ENCODE measurements at places on chromosomes 6 and 20.

- DNase-seq: no peak
Measured at GRCh38 chr6:123962508-123962907, 158.8 kb downstream of the NKAIN2 start.

DNA sequence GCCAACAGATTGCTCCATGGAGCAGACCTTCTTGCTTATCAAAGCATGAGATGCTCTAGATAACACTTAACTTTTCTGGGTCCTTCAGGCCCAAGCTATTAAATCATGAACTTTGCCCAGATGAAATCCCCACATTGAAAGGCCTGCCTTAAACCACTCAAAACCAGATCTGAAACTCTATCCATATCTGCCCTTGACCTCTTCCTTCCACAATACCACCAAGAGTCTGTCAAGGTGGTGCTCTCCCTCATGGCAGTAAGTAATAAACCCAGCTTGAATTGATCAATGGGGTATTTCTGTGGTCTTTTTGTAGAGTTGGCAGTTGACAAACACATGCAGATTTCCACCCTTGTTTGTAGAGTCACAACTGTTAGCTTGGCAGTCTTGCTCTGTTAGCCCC, 135.5 kb downstream of the ISM1 start:
- DNase-seq: no peak

- DNase-seq: no peak
Measured at GRCh38 chr6:111939902-111940301, 66.7 kb upstream of the FYN start.

DNA sequence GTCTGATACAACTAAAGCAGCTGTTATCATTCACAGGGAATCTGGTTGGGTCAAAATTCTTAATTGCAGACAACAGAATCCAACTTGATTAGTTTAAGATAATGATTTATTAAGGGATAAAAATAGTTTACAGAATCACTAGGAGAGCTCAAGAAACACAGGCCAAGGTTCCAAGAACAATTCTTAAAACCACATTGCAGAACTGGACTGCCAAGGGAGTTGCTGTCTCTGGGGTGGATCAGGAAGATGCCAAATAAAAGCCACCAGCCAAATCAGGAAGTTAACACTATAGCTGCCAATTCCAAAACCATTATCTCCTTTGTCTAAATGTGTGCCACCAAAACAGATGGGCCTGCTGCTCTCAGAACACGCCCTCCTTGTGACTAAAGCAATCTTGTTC, 53.7 kb downstream of the NUDT3 start:
- DNase-seq: peak; percentile 45

DNA sequence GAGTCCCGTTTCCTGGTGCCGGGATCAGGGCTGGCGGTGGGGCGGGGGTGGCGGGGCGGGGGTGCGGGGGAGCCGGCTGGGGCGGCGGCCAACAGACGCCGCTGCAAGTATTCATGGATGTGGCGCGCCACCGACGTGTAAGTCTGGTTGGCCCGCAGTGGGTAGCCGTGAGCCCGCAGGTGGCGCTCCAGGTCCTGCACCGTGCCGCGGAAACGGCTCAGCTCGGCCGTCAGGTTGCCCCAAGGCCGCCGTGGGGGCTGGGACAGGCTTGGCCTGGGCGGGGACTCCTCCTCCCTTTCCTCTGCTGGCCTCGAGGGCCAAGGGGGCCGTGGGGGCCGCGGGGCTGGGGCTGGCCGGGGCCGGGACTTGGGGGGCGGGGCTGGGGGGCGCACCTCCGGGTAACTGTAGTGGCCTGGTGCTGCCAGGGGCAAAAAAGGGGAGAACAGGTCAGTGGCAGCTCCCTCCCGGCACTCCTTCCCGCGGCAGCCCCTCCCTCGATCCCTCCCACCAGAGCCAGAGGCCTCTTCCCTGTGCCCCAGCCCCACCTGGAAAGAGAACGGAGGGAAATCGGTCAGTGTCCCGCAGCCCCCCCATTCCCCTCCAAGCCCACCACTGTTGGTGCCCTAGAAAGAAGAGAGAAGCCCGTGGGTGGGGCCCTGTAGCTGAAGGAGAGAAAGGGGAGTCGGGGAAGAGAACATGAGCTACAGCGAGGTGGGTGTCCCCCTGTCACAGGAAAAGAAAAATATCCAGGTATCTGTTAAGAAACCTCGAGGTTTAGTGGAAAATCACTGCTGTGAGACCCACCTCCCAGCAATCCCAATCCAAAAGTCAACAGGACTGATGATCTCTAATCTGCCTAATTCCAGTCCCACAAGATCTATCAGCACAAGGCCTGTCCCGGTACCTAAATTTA, 21.3 kb downstream of the TNXB start:
- peak; percentile 68 for DNase-seq

- DNase-seq: peak; percentile 6
Measured at GRCh38 chr20:57223648-57224489, 42.6 kb downstream of the BMP7 start.

GRCh38 chr6:91304521-91304920, 717.6 kb upstream of the MAP3K7 start:
- DNase-seq: no peak

DNA sequence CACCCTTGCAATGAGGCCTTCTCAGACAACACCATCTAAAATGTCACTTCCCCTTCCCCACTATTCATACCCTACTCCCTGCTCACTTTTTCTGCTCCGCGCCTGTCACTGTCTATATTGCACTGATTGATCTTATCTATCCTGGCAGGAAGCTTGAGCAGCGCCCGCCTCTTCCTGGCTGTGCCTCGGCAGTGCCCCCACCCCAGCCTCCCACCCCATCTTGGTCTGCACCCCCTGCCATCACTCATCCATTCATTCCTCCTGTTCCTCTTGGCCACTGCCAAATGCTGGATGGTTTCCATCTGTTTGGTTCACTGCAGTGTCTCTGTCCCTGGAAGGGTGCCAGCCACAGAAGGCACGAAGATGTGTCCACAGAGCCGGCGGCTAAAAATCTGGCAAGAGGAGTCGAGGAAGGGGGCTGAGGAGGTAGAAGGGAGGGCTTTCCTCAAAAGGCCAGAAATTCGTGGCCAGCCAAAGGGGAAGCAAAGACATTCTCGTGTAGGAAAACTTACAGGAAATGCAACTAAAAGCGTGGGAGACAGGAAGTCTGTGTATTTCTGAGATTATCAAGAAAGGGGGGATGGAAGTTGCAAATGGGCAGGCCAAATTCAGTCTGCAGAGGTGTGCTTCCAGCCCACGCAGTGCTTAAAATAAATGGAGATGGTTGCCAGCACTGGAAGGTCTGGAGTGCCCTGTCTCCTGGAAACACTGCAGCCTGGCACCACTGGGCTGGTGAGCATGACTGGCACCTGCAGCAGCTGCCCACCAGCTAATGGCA, 27.6 kb downstream of the SYNJ2 start:
- peak; percentile 37 for DNase-seq

GRCh38 chr6:70706491-70707123, 38.9 kb downstream of the SMAP1 start:
- DNase-seq: peak; percentile 78

- DNase-seq: peak; percentile 62
Measured at GRCh38 chr6:107956586-107957307, 1.3 kb downstream of the SEC63 start.

GRCh38 chr6:132011582-132011981, 60.4 kb upstream of the CCN2 start:
- peak; percentile 95 for DNase-seq

- DNase-seq: no peak
Measured at GRCh38 chr6:136508725-136509392, 41.4 kb downstream of the MAP7 start.

DNA sequence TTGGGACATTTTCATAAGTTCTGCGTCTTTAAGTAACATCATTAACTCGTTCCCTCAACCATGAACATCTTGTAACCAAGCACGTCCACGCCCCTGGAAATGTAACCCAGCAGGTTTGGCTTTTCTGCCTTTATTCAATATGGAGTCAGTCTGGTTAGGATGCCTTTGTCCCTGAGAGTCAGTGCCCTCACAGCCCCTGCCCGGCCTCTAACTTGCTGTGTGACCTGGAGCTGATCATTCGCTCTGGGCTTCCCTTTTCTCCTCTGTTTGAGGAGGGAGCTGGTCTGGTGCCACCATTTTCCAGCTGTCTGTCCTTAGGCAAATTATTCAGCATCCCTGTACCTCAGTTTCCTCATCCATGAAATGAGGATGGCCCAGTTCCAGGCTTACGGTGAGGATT, 26.5 kb upstream of the ANGPT4 start:
- DNase-seq: no peak

DNA sequence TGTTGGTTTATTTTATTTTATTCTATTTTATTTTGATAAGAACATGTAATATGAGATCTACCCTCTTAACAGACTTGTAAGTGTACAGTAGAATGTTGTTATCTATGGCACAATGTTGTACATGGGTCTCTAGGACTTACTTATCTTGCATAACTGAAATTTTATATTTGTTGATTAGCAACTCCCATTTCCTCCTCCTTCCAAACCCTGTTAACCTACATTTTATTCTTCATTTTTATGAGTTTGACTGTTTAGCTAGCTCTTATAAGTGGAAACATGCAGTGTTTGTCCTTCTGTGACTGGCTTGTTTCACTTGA, 37.9 kb upstream of the BCAS1 start:
- DNase-seq: no peak

- no peak for DNase-seq
Measured at GRCh38 chr6:162721404-162721687, 6.2 kb downstream of the PRKN start.

- peak; percentile 73 for DNase-seq
Measured at GRCh38 chr20:31678389-31679356, 41.0 kb downstream of the COX4I2 start.

GRCh38 chr6:50927800-50928199, 109.1 kb downstream of the TFAP2B start:
- DNase-seq: peak; percentile 5

- no peak for DNase-seq
Measured at GRCh38 chr6:166849749-166850183, 106.6 kb downstream of the RNASET2 start.

GRCh38 chr6:170074907-170075306, 216.0 kb downstream of the DLL1 start:
- DNase-seq: no peak

DNA sequence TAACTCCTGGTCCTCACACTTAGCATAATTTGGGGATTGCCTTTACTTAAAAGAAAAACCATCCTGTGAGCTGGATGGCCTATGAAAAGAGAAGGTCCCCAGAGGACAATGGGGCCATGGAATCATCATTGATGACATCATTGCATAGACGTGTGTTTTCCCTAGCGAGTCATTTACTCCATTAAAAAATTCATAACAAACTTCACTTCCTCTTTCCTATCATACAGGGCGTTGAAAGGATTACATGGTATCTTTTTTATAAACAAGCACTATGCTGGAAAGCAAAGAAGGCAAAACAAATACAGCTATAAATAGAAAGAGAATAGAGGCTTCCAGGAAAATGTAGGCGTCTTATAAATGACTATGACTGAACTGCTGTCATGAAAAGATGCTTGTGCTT, 11.3 kb upstream of the COL12A1 start:
- peak; percentile 78 for DNase-seq

DNA sequence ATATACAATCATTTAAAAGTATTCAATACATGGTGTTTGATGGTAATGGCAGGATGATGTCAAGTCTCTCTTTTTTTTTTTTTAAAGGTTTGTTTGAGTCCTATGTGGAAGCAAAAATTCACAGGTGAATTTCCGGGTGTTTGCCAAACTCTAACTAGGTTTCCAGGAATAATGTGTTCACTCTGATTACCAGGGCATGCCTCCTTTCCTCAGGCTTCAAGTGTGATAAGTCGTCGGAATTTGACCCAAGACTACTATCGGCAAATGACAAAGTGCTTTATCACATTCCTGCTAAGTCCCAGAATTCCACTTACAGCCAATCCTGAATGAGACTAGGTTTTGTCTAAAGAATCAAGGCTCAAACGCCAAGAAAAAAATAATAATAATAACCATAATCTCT, 7.3 kb downstream of the OARD1 start:
- no peak for DNase-seq

- no peak for DNase-seq
Measured at GRCh38 chr20:20649945-20650344, 62.5 kb downstream of the RALGAPA2 start.

- DNase-seq: no peak
Measured at GRCh38 chr6:2314641-2315040, 69.2 kb upstream of the GMDS start.

DNA sequence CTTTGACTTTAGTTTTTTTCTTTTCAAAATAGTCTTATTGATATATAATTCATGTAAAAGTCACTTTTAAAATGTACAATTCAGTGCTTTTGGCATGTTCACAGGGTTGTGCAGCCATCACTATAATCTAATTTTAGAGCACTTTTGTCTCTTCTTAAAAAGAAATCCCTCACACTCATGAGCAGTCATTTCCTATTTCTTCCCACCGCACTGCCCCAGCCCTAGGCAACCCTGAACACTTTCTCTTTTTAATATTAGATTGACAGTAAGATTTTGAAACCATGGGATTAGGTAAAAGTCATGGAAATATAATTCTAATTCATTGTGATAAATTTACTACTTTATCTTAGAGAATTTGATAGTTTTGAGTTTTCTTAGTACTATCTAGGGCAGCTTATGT, 309.4 kb downstream of the UTRN start:
- DNase-seq: no peak

GRCh38 chr6:113292646-113293422, 564.3 kb upstream of the MARCKS start:
- no peak for DNase-seq

- peak; percentile 46 for DNase-seq
Measured at GRCh38 chr20:51650685-51651134, 108.2 kb upstream of the NFATC2 start.

GRCh38 chr20:35039146-35039545, 53.5 kb downstream of the TRPC4AP start:
- DNase-seq: no peak

DNA sequence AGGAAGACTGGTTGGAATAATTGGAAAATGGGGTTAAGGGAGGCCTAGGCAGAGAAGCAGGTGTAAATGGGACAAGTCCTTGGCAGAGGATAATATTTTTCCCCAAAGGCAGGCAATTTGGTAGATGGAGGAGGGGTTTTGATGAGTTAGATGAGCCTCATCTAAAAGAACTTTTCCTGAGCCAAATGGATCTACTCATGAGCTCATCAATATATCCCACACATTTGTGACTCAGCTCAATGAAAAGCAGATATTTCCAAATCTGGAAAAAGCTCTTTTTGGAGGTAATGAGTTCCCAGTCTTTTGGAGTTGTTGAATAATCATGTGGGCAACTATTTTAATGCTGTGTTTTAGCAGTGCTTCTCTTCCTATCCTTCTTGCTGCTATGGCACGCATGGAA, 685.5 kb upstream of the CITED2 start:
- DNase-seq: no peak

DNA sequence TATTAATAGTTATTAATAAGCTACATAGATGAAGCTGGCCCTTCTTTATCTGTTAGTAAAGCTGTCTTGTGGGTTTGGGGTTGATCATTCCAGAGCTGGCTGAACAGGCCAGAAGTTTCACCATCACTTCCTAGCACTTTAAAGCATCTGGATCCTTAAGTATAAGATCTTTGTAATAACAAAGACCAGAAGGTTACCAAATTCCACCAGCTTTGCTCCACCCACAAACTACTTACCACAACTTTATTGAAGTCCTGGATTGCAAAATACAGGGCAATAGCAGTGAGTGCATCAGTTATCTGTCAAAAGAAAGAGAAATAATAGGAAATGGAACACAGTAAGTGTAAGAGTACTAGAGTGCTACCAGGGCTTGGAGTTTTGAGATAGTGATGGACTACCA, 33.0 kb downstream of the PIGU start:
- DNase-seq: peak; percentile 88

All from fibroblast of the aortic adventitia (primary cell).